ENCODE measurements at places on chromosomes 13 and 19. TPM values are rescaled to one million over a fixed set of nuclear protein-coding genes. Genes with fewer than 3 reads are reported as not detected.
A peak's percentile ranks its signal among the peaks of the same experiment; 100 is the strongest.

- peak; percentile 61 for DNase-seq
Observed at GRCh38 chr13:45393941-45394570, 24.1 kb downstream of the SLC25A30 start.

DNA sequence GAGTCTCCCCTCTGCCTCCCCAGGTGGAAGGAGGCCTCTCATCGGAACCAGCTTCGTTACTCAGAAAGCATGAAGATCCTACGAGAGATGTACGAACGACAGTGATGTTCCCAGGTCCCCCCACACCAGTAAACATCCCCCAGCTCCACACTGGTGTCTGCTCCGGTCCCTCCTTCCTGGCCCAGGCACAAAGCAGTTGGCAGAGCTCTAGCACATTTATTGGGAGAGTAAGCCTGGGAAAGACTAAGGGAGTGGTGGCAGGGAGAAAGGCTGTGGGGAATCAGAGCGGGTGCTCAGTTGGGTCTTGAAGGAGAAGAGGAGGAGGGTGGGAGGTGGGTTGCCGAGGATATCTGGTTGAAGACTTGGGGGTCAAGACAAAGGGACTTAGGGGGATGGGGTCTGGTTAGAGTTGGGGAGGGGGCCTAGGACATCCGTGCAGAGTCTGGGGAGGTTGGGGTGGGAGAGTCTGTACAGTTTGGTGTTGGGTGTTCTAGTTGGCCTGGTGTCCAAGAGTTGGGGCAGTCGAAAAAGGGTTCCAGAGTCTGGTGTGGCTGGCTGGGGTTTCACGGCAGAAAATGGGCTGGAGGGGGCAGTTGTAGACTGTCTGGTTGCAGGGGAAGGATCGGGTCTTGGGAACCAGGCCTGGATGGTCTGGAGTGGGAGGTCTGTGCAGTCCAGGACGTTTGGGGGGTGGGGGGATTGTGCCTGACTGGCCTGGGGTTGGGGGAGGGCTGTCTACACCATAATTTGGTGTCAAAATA, 2.3 kb downstream of the HSPB6 start:
- DNase-seq, result no peak

DNA sequence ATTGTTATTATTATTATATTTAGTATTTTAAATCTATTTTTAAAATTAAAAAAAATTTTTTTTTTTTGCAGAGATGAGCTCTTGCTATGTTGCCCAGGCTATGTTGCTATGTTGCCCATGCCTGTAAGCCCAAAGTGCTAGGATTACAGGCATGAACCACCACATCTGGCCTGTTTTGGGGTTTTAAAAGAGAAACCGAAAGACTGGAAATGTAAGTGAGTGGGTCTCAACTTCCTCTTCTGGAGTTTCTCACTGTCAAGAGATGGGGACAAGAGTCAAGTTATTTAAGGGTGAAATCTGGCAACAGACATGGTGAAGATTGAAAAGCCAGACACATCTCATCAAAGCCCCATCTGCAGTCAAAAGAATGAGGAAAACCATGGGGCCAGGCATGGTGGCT, 4.2 kb upstream of the OR7G3 start:
- DNase-seq, result no peak

DNA sequence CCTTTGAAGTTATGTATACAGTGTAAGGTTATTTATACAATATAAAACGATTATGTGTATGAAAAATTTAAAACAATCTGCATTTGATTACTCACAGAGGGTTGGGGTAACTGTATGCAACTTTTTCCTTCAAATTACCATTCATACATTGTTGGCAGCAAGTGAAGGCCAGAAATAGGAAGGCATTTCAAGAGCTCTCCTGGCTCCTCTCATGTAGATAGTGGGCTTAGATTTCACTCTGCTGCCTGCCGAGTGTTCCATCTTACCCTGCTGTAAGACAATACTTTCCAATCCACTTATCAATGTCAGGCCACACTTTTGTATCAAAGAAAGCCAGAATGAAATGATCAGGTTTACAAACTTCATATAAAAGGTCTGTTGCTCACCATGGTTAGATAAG, 245.2 kb downstream of the DNAJC15 start:
- DNase-seq, result no peak

DNA sequence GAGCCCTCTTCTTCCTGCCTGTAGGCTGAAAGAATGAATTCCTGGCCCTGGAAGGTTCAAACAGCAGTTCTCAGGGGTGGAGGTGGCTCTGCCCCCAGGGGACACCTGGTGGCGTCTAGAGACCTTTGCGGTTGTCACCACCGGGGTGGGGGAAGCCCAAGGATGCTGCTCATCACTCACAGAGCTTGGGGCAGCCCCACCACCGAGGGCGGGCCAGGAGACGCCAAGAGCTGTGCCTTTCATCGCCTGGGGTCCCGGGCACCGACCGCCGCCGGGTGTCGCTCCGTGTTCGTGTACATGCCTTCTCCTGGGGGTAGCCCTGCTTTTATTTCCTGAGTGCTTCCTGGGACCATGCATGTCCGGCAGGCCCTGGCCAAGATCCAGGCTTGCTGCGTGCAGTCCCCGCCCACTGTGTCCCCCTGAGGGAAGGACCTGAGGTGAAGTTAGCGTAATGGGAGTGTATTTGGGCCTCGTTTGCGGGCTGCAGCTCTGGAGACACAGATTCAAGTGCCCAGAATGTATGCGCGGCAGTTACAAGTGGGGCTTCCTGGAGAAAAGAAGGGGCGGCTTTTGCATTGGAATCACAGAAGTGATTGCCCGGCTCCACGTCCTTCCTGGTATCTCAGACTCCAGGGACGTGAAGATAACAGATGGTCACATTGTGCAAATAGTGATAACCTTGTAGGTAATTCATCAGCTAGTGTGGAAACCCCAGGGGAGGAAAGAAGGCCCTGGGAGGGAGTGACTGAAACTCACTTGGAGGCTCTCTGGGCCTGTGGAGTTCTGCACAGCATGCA, 7.8 kb downstream of the DOT1L start:
- DNase-seq, result peak; percentile 76

- no peak for DNase-seq
Observed at GRCh38 chr13:33087790-33088189, 71.6 kb downstream of the KL start.

DNA sequence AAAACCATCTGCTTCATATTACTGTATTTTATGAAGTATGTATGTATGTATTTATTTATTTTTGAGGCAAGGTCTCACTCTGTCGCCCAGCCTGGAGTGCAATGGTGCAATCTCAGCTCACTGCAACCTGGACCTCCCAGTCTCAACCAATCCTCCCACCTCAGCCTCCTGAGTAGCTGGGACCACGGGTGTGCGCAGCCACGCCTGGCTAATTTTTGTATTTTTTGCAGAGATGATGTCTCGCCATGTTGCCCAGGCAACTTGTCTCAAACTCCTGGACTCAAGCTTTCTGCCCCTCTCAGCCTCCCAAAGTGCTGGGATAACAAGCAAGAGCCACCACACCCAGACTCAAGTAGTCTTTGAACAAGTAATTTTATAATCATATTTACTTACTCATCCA, 5.5 kb downstream of the KATNAL1 start:
- DNase-seq, result no peak

GRCh38 chr19:14030997-14031718, 404 bp upstream of the IL27RA start:
- no peak for DNase-seq

DNA sequence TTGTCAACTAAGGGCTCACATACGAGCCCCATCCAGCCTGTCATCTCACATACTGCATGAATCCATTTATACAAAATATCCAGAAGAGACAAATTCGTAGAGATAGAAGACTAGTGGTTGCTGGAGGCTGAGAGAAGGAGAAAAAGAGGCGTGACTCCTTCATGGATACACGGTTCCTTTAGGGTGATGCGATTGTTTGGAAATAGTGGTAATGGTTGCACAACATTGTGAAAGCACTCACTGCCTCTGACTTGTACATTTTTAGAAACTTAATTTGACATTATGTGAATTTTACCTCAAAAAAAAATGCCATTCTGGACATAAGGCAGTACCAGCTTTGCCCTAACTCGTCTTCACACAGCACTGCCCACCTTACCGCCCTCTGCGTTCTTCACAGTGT, 27.3 kb downstream of the IGFL1 start:
- no peak for DNase-seq

- no peak for DNase-seq
Observed at GRCh38 chr19:47407417-47407774, 11.9 kb downstream of the MEIS3 start.

DNA sequence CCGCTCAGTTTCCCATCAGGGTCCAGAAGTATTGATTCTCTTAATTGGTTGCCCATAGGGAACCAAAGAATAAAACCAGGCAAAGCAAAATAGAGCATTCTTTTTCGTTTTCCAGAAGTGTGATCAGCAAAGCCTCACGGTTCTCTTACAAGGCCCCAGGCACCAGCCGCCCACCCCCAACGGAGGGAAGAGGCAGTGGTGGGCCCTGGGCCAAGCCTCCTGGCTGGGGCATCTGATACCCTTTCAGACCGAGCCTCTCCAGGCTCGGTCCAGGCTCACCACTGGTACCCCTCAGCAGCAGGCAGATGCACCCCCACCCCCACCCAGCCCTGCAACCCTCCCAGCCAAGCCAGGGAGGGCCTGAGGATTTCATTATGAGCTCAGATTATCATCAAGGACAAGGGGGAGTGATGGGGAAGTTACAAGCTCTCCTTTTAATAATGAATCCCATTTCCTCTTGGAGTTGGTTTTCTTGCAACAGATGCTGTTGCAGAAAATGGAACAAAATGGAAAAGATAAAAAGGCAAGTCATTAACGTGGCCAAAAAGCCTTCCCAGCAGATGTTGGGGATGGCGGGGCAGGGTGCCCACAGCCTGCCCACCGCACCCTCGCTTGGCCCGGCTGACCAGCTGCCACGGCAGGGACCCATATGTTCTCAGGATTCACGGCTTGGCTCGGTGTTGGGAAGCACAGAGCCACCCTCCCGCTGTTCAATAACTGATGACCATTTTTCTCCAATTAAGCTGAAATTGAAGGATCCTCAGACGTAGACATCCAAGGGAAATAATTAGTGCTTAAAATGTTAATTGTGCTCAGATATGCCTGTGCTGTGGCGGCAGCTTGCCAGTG, 45.9 kb upstream of the KCTD15 start:
- no peak for DNase-seq

- no peak for DNase-seq
Observed at GRCh38 chr19:58544591-58545285, 874 bp downstream of the TRIM28 start.

DNA sequence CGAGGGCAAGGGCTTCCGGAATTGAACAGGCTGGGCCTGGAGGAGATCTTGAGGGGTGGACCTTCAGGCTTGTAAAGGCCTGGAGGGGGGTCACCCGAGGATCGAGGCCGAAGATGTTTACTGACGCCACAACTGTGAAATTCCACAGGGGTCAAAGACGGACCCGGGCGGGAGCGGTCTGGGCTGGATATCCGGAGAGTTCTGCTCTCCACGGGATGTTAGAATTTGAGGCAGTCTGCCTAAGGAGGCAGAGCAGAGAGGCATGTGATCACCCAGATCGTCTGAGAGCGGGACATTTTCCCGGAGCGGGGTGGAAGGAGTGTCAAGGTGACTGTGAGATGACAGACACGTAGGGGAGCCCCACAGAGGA, 13.2 kb downstream of the KLHL26 start:
- DNase-seq, result no peak

- no peak for DNase-seq
Observed at GRCh38 chr13:45296259-45296658, 44.7 kb downstream of the TPT1 start.

DNA sequence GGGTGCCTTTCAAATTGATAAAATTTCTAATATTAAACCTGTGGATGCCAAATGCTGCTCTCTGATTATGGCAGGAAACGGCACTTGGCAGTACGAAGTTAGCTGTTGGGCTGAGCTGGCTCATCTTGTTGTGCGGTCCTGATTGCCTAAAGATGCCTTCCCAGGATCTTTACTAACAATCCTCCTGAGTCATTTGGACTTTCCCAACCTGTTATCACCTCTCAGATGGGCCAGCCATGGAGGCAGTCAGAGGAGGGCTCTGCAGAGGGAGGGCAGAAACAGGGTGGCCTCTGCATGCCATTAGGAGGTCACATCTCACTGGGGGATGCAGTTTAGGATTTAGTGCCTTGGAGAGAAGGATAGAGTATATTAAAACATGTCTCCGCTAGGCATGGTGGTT, 27.3 kb downstream of the ALOX5AP start:
- no peak for DNase-seq

GRCh38 chr13:25446261-25446660, 74.5 kb downstream of the ATP8A2 start:
- no peak for DNase-seq

- DNase-seq, result no peak
Observed at GRCh38 chr13:114019367-114019766, 45.5 kb upstream of the C13orf46 start.

DNA sequence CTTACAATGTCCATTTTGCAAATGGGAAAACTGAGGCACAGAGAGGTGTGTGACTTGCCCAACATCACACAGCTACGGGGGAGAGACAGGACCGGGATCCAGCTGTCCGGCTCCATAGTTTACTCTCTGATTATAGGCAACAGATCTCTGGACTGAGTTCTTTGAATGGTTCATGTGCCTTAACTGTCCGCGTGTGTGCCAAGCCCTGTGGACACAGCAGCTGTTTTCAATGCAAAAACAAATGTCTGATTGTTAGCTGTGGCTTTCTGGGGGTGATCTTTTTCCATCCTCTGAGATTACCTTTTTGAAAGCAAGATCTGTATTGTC, 94.1 kb downstream of the KL start:
- no peak for DNase-seq

GRCh38 chr19:5403968-5404640, 51.1 kb upstream of the ZNRF4 start:
- DNase-seq, result peak; percentile 63

- DNase-seq, result peak; percentile 31
Observed at GRCh38 chr19:33740811-33741396, 55.8 kb upstream of the KCTD15 start.

GRCh38 chr13:27967203-27967735, 1.8 kb downstream of the CDX2 start:
- no peak for DNase-seq

- DNase-seq, result no peak
Observed at GRCh38 chr19:6568816-6569215, 22.1 kb downstream of the CD70 start.

- no peak for DNase-seq
Observed at GRCh38 chr13:86020351-86021002, 221.3 kb upstream of the SLITRK6 start.

- no peak for DNase-seq
Observed at GRCh38 chr13:60944863-60945262, 470.8 kb downstream of the PCDH20 start.

The SLC25A41 gene
- 0.33 TPM for total RNA-seq

The CLDND2 gene
- total RNA-seq, result 1.1 TPM

The OR7A5 gene
- total RNA-seq, result not detected

The SHISA2 gene
- not detected for total RNA-seq

The ZNF616 gene
- total RNA-seq, result 10.4 TPM

The SMIM44 gene
- not detected for total RNA-seq

The ZNF773 gene
- total RNA-seq, result 6.7 TPM

The JAK3 gene
- 2.8 TPM for total RNA-seq

The CD37 gene
- total RNA-seq, result not detected

The CCDC122 gene
- 5.1 TPM for total RNA-seq

The ZNF568 gene
- total RNA-seq, result 1.00 TPM

The KASH5 gene
- not detected for total RNA-seq

The CAPN12 gene
- 0.62 TPM for total RNA-seq

The ZNF665 gene
- 0.32 TPM for total RNA-seq

The CYP4F11 gene
- total RNA-seq, result 4.7 TPM

The PNMA8A gene
- total RNA-seq, result 0.44 TPM

The FFAR2 gene
- total RNA-seq, result not detected

Measured in HepG2 (cell line).